ENCODE measurements at places on chromosomes 5 and 9.
A peak's percentile ranks its signal among the peaks of the same experiment; 100 is the strongest.

GRCh38 chr5:64784451-64785025 lies 15.8 kb downstream of the CWC27 start:
- peak; percentile 80 for DNase-seq
- no peaks in the 10 kb centered on the region for H3K36me3 ChIP-seq
- H3K4me3 ChIP-seq: no peak overlapping the region
- no peak overlapping the region for H3K27ac ChIP-seq

DNA sequence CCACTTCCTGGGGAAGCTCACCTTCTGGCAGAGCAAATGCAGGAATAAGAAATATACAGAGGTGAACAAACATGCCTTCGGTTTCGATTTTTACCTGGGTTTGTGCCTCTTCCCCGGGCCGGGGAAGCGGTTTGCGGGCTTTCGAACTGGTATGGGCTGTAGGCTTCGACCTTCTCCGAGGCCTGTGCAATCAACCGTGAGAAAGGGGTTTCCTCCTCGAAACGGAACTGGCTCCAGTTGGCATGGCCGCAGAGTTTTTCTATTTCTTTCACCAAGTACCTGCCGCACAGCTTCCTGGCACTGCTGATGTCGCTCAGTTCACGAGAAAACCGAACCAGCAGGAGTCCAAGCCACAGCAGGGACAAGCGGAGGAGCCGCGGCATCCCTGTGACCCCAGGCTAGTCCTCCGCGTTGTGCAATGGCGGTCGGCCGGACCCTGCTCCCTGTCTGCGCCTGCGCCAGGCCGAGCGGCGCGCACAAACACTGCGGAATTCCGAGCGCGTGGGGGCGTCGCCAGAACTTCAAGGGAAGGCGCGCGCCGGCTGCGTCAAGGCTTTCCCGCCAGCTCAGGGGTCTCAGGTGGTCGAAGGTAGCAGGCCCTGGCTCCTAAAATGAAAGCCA lies at the start of gene INSL6:
TSS of gene INSL6 (minus strand) at position 420 of the 621 bp plus-strand sequence. CDS start at position 383, 37 bp downstream.
- no peak within 1 kb of the TSS for H3K4me3 ChIP-seq
- H3K27me3 ChIP-seq: peaks cover 21% of the 10 kb centered on the region
- H3K27ac ChIP-seq: no peak within 1 kb of the TSS
- DNase-seq: no peak

- H3K4me3 ChIP-seq: no peak overlapping the region
- peaks cover 1% of the 10 kb centered on the region for H3K4me1 ChIP-seq
- H3K27me3 ChIP-seq: no peaks in the 10 kb centered on the region
- DNase-seq: no peak
These were observed 2.0 kb upstream of the KDM3B start for GRCh38 chr5:138350563-138350890.

GRCh38 chr5:88883836-88884607 lies 1.0 kb upstream of the MEF2C start:
- H3K27me3 ChIP-seq: no peaks in the 10 kb centered on the region
- no peak overlapping the region for H3K27ac ChIP-seq
- peak overlapping the region; percentile 65 for H3K4me3 ChIP-seq

DNA sequence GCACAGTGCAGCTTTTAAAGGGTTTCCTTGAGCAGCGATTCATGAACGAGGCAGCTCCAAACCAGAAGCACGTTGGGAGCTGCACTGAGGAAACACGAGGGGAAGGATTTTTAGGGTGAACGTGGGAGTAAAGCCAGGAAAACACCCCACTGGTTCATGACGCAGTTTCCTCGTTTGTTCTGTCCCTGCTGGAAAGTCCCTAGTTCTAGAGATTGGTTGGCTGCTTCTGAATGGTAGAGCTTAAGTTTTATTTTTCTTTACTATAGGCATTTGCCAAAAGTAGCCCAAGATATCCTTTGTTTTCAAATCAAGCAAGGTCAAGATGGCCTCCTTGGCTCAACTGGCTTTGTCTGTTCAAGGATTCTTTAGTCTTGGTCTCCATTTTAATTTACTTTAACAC lies 116.5 kb upstream of the CACNA1B start:
- H3K36me3 ChIP-seq: peaks cover 67% of the 10 kb centered on the region
- H3K27me3 ChIP-seq: no peaks in the 10 kb centered on the region
- no peak for DNase-seq
- no peak overlapping the region for H3K4me3 ChIP-seq
- peaks cover 14% of the 10 kb centered on the region for H3K4me1 ChIP-seq
